ENCODE measurements at places on chromosomes 16 and 17. TPM values are rescaled to one million over a fixed set of nuclear protein-coding genes. Genes with fewer than 3 reads are reported as not detected.

- peak; percentile 70 for DNase-seq
Observed at GRCh38 chr16:81493755-81494433, 49.3 kb downstream of the CMIP start.

GRCh38 chr17:601926-602303, 112.7 kb downstream of the VPS53 start:
- DNase-seq: no peak

Gene CES1
- 38.4 TPM for polyA plus RNA-seq

Gene SOCS1
- 0.35 TPM for polyA plus RNA-seq

GRCh38 chr17:45666046-45666600, 118.0 kb upstream of the CRHR1 start:
- DNase-seq: no peak

Gene PMFBP1
- 0.18 TPM for polyA plus RNA-seq

- DNase-seq: no peak
Observed at GRCh38 chr16:68386628-68387027, 61.7 kb downstream of the SMPD3 start.

Gene MT3
- polyA plus RNA-seq: not detected

- DNase-seq: peak; percentile 47
Observed at GRCh38 chr16:48607056-48607825, 2.7 kb downstream of the N4BP1 start.

DNA sequence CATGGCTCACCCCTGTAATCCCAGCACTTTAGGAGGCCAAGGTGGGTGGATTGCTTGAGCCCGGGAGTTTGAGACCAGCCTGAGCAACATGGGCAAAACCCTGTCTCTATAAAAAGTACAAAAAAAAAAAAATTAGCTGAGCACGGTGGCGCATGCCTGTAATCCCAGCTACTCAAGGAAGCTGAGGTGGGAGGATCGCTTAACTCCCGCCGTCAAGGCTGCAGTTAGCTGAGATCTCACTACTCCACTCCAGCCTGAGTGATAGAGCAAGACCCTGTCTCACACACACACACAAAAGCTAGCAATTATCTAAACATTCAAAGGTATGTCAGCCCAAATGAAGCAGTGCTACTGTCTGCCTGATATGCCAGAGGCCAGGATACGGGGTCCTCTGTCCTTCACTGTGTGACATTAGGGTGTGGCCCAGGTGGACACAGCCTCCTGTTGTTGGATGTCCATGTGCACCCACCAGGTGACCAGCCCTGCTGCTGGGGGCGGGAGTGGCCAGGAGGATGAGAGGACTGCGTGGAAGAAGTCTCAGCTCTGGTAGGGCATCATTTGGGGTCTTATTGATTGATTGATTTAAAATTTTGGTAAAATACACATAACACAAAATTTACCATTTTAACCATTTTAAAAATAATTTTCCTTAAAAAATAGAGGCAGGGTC, 3.9 kb downstream of the NLRC3 start:
- DNase-seq: no peak

DNA sequence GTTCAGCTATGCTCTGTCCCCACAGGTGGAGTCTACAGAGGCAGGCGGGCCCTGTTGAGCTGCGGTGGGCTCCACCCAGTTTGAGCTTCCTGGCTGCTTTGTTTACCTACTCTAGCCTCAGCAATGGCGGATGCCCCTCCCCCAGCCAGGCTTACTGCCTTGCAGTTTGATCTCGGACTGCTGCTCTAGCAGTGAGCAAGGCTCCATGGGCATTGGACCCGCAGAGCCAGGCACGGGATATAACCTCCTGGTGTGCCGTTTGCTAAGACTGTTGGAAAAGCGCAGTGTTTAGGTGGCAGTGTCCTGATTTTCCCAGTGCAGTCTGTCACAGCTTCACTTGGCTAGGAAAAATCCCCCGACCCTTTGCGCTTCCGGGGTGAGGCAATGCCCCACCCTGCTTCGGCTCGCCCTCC, 89.1 kb downstream of the BCAS3 start:
- DNase-seq: no peak

DNA sequence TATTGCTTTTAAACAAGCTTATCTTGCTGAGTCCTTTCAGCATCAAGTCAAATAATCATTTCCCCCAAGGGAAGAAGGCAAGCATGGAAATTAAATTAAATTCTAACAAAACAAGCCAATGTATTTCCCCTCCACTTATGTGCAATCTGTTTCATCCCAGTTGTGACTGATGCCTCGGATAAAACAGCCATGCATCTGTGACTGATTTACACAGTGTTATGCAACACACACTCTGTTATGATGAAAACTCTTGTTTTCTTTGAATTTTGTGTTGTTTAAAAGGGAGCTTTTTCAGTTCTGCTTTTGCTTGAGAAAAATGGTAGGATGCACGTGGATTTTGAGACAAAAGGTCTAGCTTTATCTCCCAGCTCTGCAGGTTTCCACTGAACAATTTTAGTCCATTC, 32.6 kb downstream of the TMEM100 start:
- peak; percentile 83 for DNase-seq

GRCh38 chr16:86824751-86825296, 246.5 kb downstream of the FOXL1 start:
- no peak for DNase-seq

- no peak for DNase-seq
Observed at GRCh38 chr17:70947636-70948565, 778.6 kb downstream of the KCNJ2 start.

DNA sequence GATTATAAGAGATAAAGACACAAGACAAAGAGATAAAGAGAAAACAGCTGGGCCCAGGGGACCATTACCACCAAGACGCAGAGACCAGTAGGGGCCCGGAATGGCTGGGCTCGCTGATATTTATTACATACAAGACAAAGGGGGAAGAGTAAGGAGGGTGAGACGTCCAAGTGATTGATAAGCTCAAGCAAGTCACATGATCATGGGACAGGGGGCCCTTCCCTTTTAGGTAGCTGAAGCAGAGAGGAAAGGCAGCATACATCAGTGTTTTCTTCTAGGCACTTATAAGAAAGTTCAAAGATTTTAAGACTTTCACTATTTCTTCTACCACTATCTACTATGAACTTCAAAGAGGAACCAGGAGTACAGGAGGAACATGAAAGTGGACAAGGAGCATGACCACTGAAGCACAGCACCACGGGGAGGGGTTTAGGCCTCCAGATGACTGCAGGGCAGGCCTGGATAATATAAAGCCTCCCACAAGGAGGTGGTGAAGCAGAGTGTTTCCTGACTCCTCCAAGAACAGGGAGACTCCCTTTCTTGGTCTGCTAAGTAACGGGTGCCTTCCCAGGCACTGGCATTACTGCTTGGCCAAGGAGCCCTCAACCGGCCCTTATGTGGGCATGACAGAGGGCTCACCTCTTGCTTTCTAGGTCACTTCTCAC, 63.9 kb upstream of the ARL4D start:
- no peak for DNase-seq

DNA sequence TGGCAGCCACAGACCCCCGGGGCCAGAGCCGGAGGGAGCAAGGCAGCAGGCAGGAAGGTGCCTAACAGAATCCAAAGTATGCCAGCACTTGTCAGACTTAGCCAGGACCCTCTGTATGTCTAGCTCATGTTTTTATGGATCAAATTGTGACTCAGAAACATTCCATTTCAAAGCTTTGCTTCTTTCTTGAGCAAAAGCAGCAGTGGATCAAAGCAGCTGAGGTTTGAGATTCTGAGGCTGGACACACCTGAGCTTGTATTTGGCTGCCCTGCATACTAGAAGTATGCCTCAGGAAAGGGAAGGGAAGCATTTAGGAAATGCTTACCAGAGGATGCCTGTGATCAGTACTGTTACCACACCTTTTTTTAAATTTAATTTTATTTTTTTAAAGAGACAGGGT, 5.7 kb upstream of the MYO1C start:
- DNase-seq: no peak

- DNase-seq: no peak
Observed at GRCh38 chr16:75256059-75256571, 4.7 kb upstream of the BCAR1 start.

DNA sequence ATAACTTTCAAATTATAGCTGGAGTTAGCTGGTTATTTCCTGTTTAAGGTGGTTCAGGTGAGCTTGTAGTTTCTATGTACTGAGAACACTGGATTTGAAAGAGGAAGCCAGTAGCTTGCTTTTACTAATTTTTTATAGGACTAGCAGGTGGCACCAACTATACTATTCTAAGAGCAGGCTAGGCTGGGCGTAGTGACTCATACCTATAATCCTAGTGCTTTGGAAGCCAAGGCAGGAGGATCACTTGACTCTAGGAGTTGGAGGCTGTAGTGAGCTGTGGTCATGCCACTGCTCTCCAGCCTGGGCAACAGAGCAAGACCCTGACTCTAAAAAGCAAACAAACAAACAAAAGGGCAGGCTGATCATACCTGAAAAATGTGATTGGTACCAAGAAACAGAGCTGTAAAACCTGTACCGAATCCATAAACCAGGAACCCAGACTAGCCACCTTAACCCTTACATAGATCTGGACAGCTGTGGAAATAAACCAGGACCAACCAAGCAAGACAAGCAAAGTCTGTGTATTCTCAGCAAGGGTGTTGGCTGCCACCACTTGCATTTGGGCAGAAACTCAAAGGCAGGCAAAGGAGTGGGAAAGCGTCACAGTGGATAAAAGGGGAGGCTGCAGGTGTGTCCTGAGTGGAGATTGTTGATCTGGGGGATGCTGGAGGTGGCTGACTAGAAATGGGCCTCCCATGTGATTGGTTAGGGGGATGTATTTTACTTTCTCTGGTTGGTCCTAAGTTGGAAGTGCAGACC, 36.3 kb downstream of the SLC47A1 start:
- DNase-seq: no peak

Gene ZNF423
- not detected for polyA plus RNA-seq

Gene TBC1D16
- 0.11 TPM for polyA plus RNA-seq

DNA sequence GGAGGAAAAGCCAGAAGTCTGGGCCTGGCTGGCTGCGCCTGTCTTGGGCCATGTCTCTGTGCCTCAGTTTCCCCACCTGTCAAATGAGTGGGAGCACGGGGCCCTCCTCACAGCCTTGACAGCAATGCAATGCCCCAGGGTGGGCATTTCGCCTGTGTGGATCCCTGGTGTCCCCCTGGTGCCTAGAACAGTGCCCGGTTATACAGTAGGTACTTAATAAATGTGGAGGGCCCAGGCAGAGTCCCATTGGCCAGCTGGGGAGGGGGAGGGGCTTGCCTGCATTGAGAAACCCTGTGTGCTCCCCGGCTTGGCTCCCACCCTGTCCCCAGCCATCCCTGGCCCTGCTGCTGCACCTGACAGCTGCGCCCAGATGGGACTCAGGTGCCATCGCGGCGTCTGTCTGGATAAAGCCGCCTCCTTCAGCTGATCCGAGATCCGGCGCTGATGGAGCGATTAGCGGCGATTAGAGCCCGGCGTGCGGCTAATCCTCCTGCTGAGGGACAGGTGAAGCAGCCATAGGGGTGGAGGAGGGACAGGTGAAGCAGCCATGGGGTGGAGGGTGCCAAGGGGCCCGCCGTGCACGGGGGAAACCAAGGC, 12.4 kb downstream of the ZFPM1 start:
- no peak for DNase-seq

Gene C1QTNF8
- not detected for polyA plus RNA-seq

GRCh38 chr17:33447090-33447489, 154.0 kb upstream of the ASIC2 start:
- no peak for DNase-seq

DNA sequence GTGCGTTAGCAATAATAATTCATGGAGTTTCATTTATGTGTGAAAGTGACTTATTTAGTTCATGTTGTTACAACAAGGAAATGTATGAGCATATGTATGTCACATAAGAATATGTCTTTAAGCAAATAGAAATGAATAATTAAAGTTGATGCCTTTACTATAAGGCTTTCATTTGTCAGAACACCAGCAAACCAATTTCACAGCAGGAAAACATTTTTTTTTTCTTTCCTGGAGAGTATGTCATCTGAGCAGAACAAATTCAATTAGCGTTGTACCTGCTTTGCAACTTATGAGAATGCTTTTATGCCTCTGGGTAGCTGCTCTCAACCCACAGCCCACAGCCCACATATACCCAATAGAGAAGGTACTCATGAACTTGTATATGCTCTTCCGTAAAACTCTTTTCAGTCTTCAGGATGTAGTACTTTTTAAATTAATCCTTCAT, 26.3 kb upstream of the APOH start:
- DNase-seq: no peak

DNA sequence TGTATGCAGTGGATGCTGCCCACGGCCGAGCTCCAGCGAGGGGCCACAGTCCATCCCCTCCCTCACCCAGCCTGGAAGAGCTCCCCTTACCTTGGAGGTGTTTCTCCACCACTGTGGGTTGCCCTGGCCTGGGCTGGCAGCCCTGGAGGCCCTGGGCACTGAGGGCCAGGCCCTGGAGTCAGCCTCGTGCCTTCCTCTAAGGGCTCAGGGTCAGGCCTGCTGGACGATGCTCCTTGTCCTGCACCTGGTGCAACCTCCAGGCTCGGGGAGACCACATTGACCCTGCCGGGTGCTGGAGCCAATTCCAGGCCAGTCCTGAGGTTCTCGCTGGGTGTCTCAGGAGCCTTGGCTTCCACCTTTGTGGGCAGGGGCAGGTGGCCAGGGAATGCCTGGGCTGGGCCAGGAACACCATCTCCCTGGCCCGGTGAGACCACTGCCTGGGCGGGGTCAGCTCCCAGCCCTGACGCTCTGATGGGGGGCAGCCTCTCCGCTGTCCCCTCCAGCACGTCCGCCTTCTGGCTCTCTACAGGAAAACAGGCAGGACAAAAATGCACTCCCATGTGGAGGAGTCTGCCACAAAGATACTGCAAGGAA, 10.4 kb downstream of the MYLK3 start:
- no peak for DNase-seq

- peak; percentile 54 for DNase-seq
Observed at GRCh38 chr17:65055708-65056638, 567 bp downstream of the GNA13 start.

- no peak for DNase-seq
Observed at GRCh38 chr16:76294396-76295214, 17.4 kb downstream of the CNTNAP4 start.

Gene CLCN7
- polyA plus RNA-seq: 37.4 TPM

Gene ZG16B
- 11.0 TPM for polyA plus RNA-seq

Gene ANKRD11
- 52.8 TPM for polyA plus RNA-seq

DNA sequence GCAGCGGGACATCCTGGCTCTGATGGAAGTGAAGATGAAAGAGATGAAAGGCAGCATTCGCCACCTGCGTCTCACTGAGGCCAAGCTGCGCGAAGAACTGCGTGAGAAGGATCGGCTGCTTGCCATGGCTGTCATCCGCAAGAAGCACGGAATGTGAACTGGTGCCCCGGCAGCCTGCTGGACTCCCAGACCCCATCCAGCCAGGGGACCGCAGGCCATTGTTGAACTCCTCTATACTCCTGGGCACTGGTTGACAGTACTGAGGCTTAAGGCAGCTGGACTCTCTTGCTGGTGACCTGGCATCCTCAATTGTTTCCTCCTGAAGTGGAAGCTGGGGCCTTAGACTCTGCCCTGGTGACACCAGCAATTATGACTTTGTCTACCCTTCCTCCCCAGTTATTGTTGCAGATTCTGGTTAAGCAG, 1.2 kb downstream of the THAP11 start:
- no peak for DNase-seq

GRCh38 chr16:46691726-46692125, 2.3 kb downstream of the ORC6 start:
- no peak for DNase-seq
